Stimulated activated CD4-positive, alpha-beta T cell treated with anti-CD3 and anti-CD28 coated beads, Interleukin-4, amount 100 ng/mL, for 4 hours (primary cell): ENCODE measurements at places on chromosomes 2 and 18.

DNA sequence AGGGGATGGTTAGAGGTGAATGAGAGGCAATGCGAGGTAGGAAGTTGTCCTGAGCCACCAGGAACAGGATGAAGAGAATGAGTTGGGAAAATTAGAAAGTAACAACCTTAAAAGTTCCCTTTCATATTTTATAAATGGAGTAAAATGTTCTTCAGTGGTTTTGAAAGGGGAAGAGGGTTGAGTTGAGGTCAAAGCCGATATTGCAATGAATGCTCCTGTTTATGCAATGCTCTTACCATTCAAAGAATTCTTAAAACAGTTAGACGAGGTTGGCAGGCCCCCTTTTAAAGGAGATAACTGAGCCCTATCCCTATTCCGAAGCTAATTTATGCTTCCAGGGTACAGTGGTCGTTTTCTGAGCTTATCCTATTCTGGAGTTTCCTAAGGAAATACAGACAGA is 2110.3 kb upstream of the CELF4 start:
- no peak for DNase-seq

- no peak for DNase-seq
These were observed 59.1 kb downstream of the ACSL3 start for GRCh38 chr2:222919841-222920526.

GRCh38 chr18:71028285-71028762 is 739.5 kb downstream of the SOCS6 start:
- no peak for DNase-seq

DNA sequence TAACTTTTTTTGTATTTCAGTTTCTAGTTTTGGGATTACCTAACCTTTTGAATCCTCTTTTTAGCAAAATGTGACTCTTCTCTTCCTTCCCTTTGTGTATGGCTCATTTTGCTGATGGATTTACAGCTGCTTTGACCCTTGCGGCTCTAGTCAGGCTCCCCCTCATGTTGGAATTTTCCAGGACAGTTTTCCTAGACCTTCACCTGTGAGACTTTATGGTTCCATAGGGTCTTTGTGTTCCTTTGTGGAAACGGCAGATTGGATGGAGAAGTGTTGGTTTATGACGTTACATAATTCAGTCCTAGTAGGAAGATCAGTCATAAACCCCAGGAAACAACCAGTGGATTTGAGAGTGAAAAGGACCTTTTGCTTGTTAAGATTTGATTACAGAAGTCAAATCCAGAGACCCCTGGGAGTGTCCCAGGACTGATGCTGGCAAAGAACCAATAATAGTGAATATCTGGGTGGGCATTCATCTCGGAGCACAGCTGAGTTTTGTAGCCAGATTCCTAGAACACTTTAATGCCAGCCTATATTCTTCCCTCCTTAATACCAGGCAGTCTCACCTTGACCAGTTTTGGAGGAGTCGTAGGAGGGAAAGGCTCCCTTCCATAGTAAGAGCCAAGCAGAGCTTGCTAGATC is 42.7 kb downstream of the SOCS6 start:
- no peak for DNase-seq

- peak; percentile 27 for DNase-seq
These were observed 31.7 kb downstream of the LPIN2 start for GRCh38 chr18:2981212-2981728.

DNA sequence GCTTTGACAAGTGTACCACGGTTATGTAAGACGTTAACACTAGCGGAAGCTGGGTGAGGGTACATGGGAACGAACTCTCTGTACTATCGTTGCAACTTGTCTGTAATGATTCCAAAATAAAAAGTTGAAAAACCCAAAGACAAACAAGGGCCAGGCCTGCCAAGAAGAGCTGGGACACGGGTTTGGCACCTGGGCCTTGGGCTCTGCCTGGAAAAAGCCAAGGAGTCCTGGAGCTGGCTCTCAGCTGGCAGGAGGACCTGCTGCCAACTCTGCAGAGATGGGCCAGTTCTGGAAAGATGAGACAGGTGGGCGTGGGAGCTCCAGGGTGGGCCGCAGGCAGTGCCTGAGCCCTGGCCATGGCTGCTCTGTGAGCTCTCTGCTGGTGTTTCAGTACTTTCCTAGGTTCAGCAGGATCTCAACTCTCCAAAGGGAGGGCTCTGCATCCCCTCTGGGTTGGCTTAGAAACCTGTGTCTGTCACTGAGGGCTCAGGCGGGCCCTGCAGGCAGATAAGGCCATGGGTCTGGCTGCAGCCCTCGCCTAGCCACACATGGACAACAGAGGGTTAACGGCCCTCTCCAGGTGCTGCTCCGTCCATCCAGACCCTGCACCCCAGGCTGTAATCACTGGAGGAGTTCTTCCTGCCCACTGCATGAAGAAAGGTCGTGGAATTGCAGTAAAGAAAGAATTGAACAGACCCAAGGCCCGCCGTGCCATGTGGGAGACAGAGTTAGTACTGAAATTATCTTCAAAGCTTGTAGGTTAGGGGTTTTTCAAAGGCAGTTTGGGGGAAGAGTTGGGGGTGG is 89.9 kb downstream of the RHOB start:
- no peak for DNase-seq

GRCh38 chr2:241959751-241960269 is 90.3 kb downstream of the RTP5 start:
- DNase-seq, result no peak

GRCh38 chr2:65580824-65581223 is 148.4 kb upstream of the SPRED2 start:
- no peak for DNase-seq

DNA sequence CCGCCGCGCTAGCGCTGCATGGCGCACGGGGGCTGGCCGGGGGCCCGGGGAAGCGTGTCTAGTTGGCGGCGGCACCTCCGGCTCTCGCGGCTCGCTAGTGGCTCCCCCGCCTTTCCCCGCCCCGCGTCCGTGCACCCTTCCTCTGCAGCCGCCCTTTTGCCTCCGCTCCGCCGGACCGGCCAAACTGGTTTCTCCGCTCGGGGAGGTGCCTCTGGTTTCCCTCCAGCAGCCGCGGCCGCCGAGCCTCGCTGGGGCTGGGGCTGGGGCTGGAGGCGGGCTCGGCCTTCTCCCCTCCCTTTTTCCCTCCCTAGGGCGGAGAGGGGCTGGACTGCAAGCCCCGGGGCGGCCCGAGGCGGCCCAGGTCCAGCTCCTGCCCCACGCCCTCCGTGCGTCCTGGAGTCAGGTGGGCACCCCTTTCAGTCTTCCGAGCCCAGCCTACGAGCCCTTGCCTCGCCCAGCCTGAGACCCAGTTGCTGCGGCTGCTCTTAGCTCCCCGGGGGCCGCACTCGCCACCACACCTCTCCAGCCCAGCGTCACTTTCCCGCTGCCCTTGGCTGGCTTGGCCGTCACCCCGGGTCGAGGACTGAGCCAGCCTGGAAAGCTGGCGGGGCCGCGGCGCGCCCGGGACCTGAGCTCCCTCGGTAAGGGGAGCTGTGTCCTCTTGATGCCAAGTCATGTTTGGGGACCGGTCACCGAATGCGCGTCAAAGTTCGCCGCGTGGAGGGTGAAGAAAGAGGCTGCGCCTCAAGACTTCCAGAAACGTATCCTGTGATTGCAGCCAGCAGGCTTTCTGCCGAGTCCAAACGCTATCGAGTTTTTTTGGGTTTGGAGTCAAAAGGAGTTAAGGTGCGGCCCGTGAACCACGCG is at the start of gene ATP8B1:
Gene ATP8B1 (minus strand): TSS at position 213 of the 867 bp plus-strand sequence. CDS start 71,508 bp downstream, outside the sequence.
- DNase-seq, result no peak

- no peak for DNase-seq
These were observed 160.6 kb downstream of the MTCL1 start for GRCh38 chr18:8865934-8866333.

GRCh38 chr2:132477962-132478361 is 61.4 kb downstream of the GPR39 start:
- no peak for DNase-seq

- DNase-seq, result no peak
These were observed 33.1 kb upstream of the ADNP2 start for GRCh38 chr18:80075940-80076339.

DNA sequence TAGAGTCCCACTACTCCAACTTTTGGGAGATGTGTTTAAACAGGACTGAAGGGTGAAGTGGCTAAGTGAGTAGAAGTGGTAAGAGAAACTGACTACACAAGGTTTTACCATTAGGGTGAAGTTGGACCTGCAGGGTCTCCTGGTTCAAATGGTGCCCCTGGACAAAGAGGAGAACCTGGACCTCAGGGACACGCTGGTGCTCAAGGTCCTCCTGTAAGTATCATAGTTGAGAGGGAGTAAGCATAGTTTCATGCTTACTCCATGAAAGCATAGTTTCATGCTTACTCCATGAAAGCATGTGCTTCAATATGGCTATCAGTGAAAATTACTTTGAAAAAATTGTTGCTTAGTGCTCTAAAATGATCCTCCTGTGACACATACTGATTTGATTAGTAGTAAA is 19.1 kb downstream of the COL3A1 start:
- DNase-seq, result no peak

DNA sequence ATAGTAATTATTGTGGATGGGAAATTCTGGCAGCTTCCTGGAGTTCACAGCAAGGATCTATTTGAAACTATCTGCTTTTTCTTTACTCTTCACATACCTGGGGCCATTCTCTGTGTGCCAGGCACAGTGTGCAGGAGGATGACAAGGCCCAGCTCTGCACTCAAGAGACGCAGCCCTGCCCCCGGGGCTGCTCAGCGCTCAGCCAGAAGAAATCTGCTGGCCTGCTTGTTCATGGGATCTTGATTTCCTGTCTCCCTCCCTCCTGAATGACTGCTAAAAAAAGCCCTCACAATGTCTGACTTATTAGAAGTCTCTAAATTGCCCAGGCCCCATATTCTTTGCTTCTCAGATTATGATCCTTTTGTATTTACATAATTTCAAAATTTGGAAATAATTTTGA is 210.9 kb downstream of the DCDC2C start:
- DNase-seq, result no peak

DNA sequence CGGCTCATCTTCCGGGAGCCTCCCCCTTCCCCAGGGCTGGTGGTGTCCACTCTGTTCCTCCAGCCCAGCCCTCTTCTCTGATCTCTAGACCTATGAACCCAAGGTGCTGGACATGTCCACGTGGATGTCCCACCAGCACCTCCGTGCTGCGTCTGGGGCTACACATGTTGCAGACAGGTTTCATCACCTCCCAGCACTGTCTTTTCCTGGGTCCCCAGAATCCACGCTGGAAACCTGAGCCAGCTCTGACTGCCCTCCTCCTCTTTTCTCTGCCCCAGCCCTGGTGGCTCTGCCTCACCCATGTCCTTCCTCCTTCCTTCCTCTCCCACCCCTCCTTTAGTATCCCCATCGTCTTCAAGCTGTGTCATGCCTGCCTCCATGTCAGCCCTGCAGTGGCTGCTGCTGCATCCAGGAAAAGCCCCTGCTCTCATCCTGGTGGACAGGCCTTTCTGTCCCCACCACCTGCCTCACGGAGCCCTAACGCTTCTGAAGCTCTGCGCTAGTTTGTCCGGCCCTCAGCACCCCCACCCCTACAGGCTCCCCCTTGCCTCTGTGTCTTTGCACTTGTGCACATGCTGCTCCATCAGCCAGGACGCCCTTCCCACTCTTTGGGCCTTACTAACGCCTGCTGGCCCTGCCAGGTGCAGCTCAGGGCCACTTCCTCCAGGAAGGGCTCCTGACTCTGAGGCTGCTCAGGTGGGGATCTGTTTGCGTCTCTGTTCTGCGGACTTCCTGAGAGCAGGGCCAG is 105.9 kb downstream of the DYSF start:
- DNase-seq, result no peak

DNA sequence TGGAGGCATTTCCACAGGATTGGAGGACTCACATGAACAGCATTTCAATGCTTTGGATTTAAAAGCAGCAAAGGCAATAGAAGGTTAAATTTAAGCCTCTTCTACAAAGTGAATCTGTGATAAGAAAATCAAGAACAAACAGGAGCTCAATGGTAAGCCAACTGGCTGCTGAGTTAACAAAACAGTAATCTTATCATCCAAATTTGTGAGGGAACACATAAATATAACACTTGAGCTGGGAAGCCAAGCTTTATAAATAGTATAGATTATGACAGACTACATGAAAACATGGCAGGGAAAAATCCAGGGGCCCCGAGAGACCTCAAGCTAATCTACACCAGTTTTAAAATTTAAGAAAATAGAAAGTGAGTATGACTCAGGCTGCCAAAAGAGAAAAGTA is 108.5 kb upstream of the PGAP1 start:
- DNase-seq, result no peak

- peak; percentile 4 for DNase-seq
These were observed 245.0 kb upstream of the FN1 start for GRCh38 chr2:215680605-215681598.

DNA sequence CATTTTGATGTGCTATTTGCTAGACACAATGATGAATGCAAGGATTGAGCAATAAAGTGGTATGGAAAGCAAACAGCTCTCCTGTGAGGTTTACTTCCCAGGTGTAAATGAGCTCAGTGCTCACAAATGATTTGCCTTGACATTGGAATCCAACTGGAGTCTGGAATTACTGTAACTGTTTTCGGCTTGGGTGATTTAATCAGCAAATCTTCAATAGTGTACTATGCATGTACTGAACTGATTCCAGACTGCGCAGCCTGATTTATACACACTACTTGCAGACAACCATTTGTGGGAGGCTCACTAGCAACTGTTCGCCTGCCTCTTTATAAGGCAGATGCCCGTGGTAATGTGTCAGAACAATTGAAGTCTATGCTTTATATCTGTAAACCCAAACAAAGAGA is 27.9 kb upstream of the SOX11 start:
- no peak for DNase-seq

- DNase-seq, result no peak
These were observed 57.0 kb downstream of the PRKCE start for GRCh38 chr2:45708501-45708900.

DNA sequence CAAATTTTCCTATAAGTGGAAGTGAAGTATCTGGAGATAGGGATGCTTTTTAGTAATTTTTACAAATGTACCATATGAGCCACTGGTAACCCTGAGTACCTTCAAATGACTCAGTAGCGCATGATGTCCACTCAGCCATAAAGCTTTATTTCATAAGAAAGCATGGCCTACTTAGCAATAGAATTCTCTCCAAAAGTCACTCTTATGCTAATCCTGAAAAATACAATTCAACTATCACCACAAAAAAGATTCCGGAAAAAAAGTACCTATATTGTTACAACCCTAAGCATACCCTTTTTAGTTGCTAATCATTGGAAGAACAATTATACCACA is 732.2 kb downstream of the SOCS6 start:
- DNase-seq, result no peak

GRCh38 chr2:199092419-199092818 is 365.3 kb downstream of the SATB2 start:
- DNase-seq, result no peak
